ENCODE measurements at places on chromosomes 7 and 10.

- DNase-seq: no peak
These were observed 7.8 kb upstream of the HACD1 start for GRCh38 chr10:17624996-17625395.

DNA sequence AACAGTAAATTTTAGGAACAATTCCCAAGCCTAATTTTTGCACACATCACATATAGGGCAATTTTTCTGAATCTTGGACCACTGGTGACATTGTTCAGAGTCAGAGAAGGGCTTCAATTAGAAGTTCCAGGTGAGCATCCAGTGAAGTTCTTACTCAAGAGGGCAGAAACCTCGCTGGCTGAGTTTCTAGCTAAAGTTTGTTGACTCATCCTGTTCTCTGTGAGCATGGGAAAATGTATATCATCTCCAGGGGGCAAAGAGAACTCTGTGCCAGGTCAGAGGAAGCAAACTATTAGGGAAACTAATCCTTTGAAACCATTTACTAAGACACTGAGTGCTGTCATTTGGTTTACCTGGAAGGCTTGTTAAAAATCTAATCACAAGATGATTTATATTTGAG lies 695.6 kb upstream of the IGFBP3 start:
- DNase-seq: no peak

DNA sequence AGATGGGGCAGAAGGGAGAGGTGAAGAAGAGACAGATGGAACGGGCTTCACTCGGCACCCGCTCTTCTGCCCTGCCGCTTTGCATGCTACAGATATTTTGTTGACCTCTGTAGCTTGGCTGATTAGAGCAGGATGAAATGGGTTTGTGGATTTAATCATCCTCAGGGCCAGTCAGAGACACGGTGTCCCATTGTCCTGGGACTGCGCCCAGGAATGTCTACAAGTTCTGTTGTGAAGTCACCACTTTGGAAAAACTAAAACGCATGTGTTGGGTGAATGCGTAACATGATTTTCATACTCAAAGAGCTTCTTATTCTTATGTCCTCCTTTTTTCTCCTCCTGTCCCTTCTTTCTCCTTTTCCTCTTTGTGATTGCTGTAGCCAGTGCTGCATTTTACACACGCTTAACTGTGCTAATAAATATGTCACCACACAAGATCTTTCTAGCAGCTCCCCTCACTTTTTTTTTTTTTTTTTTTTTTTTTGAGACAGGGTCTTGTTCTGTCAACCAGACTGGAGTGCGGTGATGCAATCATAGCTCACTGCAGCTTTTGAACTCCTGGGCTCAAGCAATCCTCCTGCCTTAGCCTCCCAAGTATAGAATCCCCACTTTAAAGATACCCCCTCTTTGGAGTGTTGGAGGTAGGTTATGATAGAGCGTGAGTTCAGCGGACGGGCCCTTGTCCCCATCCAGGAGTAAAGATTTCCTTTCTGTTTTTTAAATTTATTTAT lies 3.4 kb downstream of the CPA4 start:
- DNase-seq: no peak

DNA sequence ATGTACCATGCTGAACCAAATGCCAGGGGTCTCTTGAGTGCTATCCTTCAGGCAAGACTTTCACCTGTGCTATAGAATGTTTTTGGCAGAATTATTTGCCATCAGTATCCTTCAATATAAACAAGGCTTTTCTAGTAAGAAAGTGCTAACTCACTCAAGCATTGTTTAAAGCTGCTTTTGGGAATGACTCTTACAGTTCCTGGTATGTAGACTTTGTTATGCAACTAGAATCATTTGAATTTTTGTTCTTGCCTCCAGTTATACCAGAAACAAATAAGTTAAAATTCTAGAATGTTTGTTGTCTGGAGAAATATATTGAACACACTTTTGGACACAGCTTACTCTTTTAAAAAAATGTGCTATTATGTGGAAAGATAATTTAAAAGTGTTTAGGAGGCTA lies 39.5 kb upstream of the RTKN2 start:
- no peak for DNase-seq

- no peak for DNase-seq
These were observed 17.0 kb downstream of the PNLIPRP3 start for GRCh38 chr10:116444527-116445142.

GRCh38 chr10:60575105-60575504 lies 185.4 kb upstream of the ANK3 start:
- DNase-seq: no peak

GRCh38 chr10:61140765-61141392 lies 196.9 kb upstream of the RHOBTB1 start:
- no peak for DNase-seq

DNA sequence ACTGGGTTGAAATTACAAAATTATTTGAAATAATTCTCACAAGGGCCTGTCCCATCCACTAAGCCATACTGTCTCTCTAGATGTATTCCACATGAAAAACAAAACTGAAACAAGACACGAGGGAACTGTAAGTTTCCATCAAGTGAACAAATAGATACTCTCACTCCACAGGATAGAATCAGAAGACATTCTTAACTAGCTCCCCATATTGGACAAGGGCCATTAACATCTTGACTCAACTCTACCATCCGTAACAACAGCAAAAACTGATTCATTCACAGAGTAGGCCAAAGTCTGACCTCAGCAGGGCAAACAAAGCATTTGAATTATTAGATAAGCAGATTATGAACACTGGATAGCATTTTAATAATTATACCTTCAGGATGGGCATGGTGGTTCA lies 29.1 kb downstream of the UBE2H start:
- DNase-seq: no peak

DNA sequence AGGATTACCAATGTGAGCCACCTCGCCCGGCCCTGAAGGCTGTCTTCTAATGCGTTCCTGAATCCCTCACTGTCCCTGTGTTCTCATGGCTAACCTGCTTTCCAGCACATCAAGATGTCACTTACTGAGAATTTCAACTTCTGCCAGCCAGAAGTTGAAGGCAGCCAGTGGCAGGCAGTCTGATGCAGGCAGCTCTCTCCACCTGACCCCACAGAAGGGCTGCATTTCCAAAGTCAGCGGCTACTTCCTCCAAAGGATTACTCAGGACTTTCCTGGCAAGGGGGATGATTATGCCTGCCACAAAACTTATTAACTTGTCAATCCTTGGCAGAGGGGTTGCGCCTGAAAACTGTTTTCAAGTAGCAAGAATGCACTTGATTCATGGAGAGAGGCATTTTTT lies 1219.4 kb downstream of the TYW1 start:
- no peak for DNase-seq
